ENCODE measurements at places on chromosomes 2 and 18. TPM values are rescaled to one million over a fixed set of nuclear protein-coding genes. Genes with fewer than 3 reads are reported as not detected.

GAL3ST2 gene
- total RNA-seq = not detected

VAMP8 gene
- total RNA-seq = 93.1 TPM

SMAD7 gene
- 7.2 TPM for total RNA-seq

MATN3 gene
- 4.3 TPM for total RNA-seq

DSG1 gene
- total RNA-seq = 0.32 TPM

REG3A gene
- not detected for total RNA-seq

RMND5A gene
- 23.6 TPM for total RNA-seq

CFAP53 gene
- total RNA-seq = 0.46 TPM

MSTN gene
- not detected for total RNA-seq

CXCR2 gene
- 0.31 TPM for total RNA-seq

COPS9 gene
- total RNA-seq = 161 TPM

FAP gene
- 3.0 TPM for total RNA-seq

ACVR1C gene
- 0.07 TPM for total RNA-seq

FBXO48 gene
- total RNA-seq = 1.6 TPM

WNT6 gene
- total RNA-seq = not detected

CCDC85A gene
- total RNA-seq = 0.03 TPM

SULT1C4 gene
- not detected for total RNA-seq

CENPO gene
- 29.8 TPM for total RNA-seq

DYNAP gene
- not detected for total RNA-seq

DTNA gene
- 0.48 TPM for total RNA-seq

HOXD8 gene
- total RNA-seq = 6.5 TPM

C2orf81 gene
- total RNA-seq = 1.5 TPM

CHRNG gene
- total RNA-seq = not detected

TTC32 gene
- 4.2 TPM for total RNA-seq

DNAH7 gene
- 0.07 TPM for total RNA-seq

TPO gene
- not detected for total RNA-seq

XPO1 gene
- total RNA-seq = 148 TPM

GALNT5 gene
- 10.2 TPM for total RNA-seq

PAX3 gene
- not detected for total RNA-seq

LDLRAD4 gene
- not detected for total RNA-seq

TLK1 gene
- total RNA-seq = 24.0 TPM

TNFAIP6 gene
- total RNA-seq = not detected

ACMSD gene
- total RNA-seq = not detected

BOLL gene
- not detected for total RNA-seq

OR6B2 gene
- not detected for total RNA-seq

HTR2B gene
- total RNA-seq = not detected

CBLN2 gene
- total RNA-seq = not detected

ATG16L1 gene
- 25.8 TPM for total RNA-seq

SOCS6 gene
- total RNA-seq = 18.7 TPM

ZNF521 gene
- 0.10 TPM for total RNA-seq

MYL1 gene
- not detected for total RNA-seq
